ENCODE measurements at places on chromosomes 6 and 20. TPM values are rescaled to one million over a fixed set of nuclear protein-coding genes. Genes with fewer than 3 reads are reported as not detected.

The RIPOR2 gene
- total RNA-seq, result 48.4 TPM

DNA sequence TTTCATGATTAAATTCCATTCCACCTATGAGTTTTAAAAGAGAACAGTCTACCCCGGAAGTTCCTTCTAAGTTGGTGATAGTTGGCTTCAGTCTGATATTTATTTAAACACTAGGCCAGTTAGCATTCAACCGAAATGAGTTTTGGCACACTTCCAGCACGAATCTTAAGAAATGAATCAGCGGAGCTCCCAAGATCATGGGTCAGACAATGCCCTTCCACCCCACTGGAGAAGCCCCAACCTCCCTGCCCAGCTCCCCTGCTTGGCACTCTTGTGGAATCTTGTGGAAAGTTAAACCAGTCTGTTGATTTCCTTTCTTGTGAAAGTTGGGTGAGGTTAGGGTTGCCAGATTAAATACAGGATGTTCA, 64.3 kb downstream of the MKKS start:
- no peak overlapping the region for H3K4me3 ChIP-seq
- DNase-seq, result no peak
- no peaks in the 10 kb centered on the region for H3K27me3 ChIP-seq
- H3K27ac ChIP-seq, result no peak overlapping the region

- no peaks in the 10 kb centered on the region for H3K36me3 ChIP-seq
- peak within 1 kb of the TSS; percentile 54 for H3K27ac ChIP-seq
- peaks cover 4% of the 10 kb centered on the region for H3K4me1 ChIP-seq
- peak; percentile 26 for DNase-seq
- H3K27me3 ChIP-seq, result peaks cover 31% of the 10 kb centered on the region
These were observed at the start of gene SASH1 for GRCh38 chr6:148342350-148343046. TSS of gene SASH1 (plus strand) at chr6:148342838. CDS start at chr6:148343068, 230 bp downstream.

The NOTCH4 gene
- total RNA-seq, result 2.5 TPM

The CALHM5 gene
- 0.33 TPM for total RNA-seq

GRCh38 chr6:132128424-132128823, 177.3 kb upstream of the CCN2 start:
- H3K27me3 ChIP-seq, result no peaks in the 10 kb centered on the region
- H3K27ac ChIP-seq, result no peak overlapping the region
- no peaks in the 10 kb centered on the region for H3K4me1 ChIP-seq
- no peaks in the 10 kb centered on the region for H3K36me3 ChIP-seq
- H3K4me3 ChIP-seq, result no peak overlapping the region

The TUBB2B gene
- 6.8 TPM for total RNA-seq

- no peaks in the 10 kb centered on the region for H3K27me3 ChIP-seq
- H3K4me3 ChIP-seq, result no peak overlapping the region
- no peak for DNase-seq
- no peaks in the 10 kb centered on the region for H3K36me3 ChIP-seq
These were observed 734.8 kb downstream of the KIF16B start for GRCh38 chr20:15838466-15838865.

The CFB gene
- total RNA-seq, result 17.0 TPM

DNA sequence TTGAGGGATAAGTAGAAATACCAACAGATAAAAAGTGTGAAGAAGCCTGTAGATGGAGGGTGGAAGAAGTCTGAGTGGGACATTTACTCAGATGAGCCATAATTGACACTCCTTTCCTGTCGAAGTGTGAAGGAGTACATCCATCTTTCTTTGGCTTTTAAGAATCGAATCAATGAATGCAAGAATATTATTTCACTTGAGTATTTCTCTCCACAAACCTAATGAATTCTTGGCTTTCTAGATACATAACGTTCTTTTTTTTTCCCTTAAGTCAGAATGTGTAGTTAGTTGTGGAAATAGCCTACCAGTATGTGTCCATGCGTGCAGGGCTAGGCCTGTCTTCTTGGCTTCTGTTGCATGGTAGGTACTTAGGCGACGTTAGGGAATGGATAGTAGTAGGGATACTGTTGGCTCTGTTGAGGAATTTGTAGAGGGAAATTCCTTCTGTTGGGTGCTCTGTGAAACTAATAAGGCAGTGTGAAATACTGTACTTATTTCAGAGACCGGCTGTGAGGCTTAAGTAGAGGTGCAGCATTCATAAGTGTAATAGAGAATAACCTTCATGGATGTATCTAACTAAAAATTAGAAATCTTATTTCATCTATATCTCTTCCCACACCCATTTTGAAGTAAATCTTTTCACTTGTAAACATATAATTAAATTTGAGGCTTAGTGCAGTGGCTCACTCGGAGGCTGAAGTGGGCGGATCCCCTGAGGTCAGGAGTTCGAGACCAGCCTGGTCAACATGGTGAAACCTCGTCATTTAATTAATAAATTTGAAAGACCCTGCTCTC, 1.5 kb downstream of the RPS18 start:
- H3K36me3 ChIP-seq, result peaks cover 30% of the 10 kb centered on the region
- no peak for DNase-seq
- H3K4me1 ChIP-seq, result peaks cover 62% of the 10 kb centered on the region
- H3K4me3 ChIP-seq, result peak overlapping the region; percentile 90
- H3K27me3 ChIP-seq, result no peaks in the 10 kb centered on the region

DNA sequence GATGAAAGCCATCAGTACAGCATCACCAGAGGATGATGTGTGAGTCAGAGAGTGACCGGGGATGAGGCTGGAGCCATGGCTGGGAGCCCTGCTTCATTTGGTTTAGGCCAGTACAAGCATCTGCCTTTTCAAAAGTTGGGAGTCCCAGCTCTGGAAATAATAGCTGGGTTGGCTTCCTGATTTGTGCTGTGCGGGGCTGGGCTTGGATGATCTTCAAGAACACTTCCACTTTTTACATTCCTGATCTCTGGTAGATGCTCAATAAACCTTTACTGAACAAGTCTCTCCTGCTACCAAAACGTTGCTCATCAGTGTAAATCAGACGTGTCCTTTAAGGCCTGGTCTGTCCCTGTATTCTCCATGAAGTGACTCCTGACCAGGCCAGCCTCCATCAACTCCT, 44.1 kb upstream of the ADGRF4 start:
- no peaks in the 10 kb centered on the region for H3K4me1 ChIP-seq
- DNase-seq, result no peak
- H3K27ac ChIP-seq, result no peak overlapping the region
- no peaks in the 10 kb centered on the region for H3K27me3 ChIP-seq
- no peaks in the 10 kb centered on the region for H3K36me3 ChIP-seq
- no peak overlapping the region for H3K4me3 ChIP-seq

The GRM1 gene
- under 0.01 TPM for total RNA-seq

The BNIP5 gene
- 0.14 TPM for total RNA-seq

The BPIFB1 gene
- 0.24 TPM for total RNA-seq

The CRYBG1 gene
- 12.2 TPM for total RNA-seq

DNA sequence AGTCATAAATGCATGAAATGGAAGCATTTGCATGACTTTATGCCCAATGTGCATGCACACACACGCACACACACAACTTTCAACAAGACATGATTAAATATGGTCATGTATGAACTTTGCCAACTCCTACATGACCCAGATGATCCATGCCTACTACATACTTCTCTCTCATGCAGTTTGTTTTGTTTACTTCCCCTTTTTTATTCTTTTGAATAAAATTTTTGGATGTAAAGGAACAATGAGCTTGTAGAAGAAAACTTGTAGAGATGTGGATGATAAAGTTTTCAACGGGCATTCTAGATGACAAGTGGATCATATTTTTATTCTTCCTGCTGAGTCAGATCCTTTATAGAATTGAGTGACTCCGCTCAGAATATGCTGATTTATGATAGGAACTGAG, 50.8 kb upstream of the AIG1 start:
- H3K4me1 ChIP-seq, result no peaks in the 10 kb centered on the region
- no peak overlapping the region for H3K27ac ChIP-seq
- no peaks in the 10 kb centered on the region for H3K27me3 ChIP-seq
- no peak overlapping the region for H3K4me3 ChIP-seq
- DNase-seq, result no peak

The HS3ST5 gene
- total RNA-seq, result 0.05 TPM

DNA sequence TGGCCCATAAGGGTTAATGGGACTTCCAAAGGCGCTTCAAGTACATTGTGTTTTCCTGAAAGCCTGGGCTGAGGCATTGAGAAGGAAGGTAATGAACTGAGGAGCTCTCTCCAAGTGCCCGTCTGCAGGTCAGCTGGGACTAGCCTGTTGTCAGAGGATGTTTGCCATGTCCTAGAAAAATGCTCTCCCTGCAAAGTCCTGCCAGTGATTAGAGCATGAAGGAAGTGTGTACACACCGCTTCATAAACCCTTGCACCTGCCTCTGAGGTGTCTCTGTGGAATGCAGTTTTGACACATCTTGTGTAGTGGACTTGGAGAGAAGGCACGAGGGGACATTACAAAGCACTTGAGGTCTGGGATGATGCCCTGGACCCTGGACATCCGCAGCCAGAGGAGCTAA, 506.7 kb downstream of the KIF16B start:
- no peaks in the 10 kb centered on the region for H3K27me3 ChIP-seq
- no peaks in the 10 kb centered on the region for H3K4me1 ChIP-seq
- no peaks in the 10 kb centered on the region for H3K36me3 ChIP-seq
- DNase-seq, result no peak
- H3K27ac ChIP-seq, result no peak overlapping the region

- H3K4me1 ChIP-seq, result no peaks in the 10 kb centered on the region
- no peaks in the 10 kb centered on the region for H3K36me3 ChIP-seq
These were observed 32.5 kb downstream of the VSTM2L start for GRCh38 chr20:37935435-37935834.

DNA sequence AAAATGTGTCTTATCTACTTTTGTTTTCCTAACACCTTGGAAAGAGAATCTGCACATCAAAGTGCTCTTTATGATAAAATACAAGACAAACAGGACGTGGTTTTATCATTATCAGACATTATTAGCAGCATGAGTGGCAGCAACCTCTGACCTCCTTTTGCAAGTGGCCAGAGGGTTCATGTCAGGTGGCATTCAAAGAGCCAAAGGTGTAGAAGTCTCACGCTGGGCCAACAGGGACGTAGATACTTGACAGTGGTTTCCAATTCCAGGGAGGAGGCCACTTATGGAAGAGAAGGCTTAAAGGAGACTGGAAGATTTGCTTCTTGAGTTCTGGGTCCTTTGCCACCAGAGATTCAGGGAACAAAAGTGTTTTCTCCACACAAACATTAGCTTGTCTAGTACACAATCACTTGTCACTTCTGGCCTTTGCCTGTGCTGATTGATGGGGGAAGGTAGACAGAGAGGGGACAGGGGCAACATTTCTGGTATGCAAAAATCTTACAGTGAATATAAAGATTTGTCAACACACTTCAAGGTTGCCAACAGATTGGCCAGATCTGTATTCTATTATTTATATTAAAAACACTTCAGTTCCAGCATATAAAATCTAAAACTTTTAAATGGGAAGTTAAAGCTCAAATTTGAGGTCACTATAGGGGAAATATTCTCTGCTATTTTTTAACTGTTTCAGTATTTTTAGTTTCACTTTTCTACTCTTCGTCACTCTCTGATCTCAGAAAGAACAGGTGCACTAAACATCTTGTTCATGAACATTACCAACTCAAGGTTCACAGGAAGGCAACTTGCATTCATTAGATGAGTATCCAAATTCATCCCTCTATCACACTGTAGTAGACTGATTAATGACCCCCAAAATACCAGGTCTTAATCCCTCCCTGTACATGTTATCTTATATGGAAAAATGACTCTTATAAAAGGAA, 52.1 kb upstream of the FBXO30 start:
- H3K27ac ChIP-seq, result peak overlapping the region; percentile 88
- H3K27me3 ChIP-seq, result no peaks in the 10 kb centered on the region
- no peaks in the 10 kb centered on the region for H3K36me3 ChIP-seq
- H3K4me3 ChIP-seq, result no peak overlapping the region

The VWA7 gene
- 0.76 TPM for total RNA-seq

GRCh38 chr6:166366921-166367320, 15.8 kb downstream of the MPC1 start:
- no peaks in the 10 kb centered on the region for H3K27me3 ChIP-seq
- no peak overlapping the region for H3K27ac ChIP-seq
- no peak overlapping the region for H3K4me3 ChIP-seq
- peaks cover 23% of the 10 kb centered on the region for H3K36me3 ChIP-seq
- DNase-seq, result no peak

- H3K27me3 ChIP-seq, result no peaks in the 10 kb centered on the region
- no peak overlapping the region for H3K27ac ChIP-seq
- peaks cover 25% of the 10 kb centered on the region for H3K4me1 ChIP-seq
- H3K36me3 ChIP-seq, result peaks cover 10% of the 10 kb centered on the region
These were observed 41.0 kb downstream of the PLEKHG1 start for GRCh38 chr6:150640556-150641209.

GRCh38 chr6:36735110-36736071, 37.8 kb downstream of the RAB44 start:
- no peak overlapping the region for H3K27ac ChIP-seq
- peaks cover 10% of the 10 kb centered on the region for H3K27me3 ChIP-seq
- peaks cover 11% of the 10 kb centered on the region for H3K4me1 ChIP-seq
- DNase-seq, result peak; percentile 17

DNA sequence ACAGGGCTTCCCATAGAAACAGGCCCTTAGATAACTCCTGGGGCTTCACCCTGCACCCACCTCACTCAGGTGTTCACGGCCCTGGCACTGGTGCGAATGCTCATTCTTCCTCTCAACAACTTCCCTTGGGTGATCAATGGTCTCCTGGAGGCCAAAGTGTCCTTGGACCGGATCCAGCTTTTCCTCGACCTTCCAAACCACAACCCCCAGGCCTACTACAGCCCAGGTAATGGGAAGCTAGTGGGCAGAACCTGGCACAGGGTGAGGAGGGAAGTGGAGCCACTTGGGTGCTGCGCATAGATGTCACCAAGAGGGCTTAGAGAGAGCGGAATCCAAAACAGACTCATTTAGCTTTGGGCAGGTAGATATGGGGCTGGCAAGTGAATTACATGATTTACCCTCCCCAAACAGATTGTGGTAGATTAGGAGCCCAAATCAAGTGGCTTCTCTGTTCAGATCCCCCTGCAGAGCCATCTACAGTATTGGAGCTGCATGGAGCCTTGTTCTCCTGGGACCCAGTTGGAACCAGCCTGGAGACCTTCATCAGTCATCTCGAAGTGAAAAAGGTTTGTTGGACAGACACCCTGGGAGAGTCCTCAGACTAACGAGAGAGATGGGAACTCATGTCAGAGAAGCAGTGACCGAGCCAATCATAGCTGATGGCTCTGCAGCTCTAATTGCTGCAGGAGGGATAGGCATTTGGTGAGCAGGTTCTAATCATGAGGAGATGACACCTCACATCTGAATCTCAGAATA, 8.5 kb downstream of the ABCC10 start:
- no peak for DNase-seq
- no peak overlapping the region for H3K4me3 ChIP-seq
- H3K27ac ChIP-seq, result no peak overlapping the region
- H3K4me1 ChIP-seq, result peaks cover 2% of the 10 kb centered on the region
- H3K27me3 ChIP-seq, result no peaks in the 10 kb centered on the region

DNA sequence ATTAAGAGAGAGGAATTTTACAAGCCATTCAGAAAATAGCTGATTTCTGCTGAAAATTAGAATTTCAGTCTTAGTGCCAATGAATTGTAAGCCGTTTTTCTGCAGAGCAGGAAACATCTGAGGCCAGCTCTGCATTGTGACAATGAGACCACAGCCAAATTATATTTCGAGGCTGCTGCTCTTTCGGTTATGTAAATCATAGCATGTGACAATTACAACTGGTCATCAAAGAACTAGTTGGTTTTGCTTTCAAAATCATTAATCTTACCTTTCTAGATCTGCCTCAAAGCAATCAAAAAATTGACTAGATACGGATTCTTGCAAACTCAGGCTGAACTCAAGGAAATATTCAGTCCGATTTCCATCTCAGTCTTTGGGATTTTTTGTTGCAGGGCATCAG, 33.4 kb upstream of the INSM1 start:
- no peaks in the 10 kb centered on the region for H3K27me3 ChIP-seq
- H3K27ac ChIP-seq, result no peak overlapping the region
- H3K36me3 ChIP-seq, result no peaks in the 10 kb centered on the region
- DNase-seq, result no peak
- H3K4me1 ChIP-seq, result no peaks in the 10 kb centered on the region

The APCDD1L gene
- 0.05 TPM for total RNA-seq

GRCh38 chr20:51204794-51205193, 181.9 kb upstream of the KCNG1 start:
- H3K36me3 ChIP-seq, result no peaks in the 10 kb centered on the region
- H3K4me1 ChIP-seq, result no peaks in the 10 kb centered on the region
- no peak overlapping the region for H3K27ac ChIP-seq
- DNase-seq, result no peak

All from thymus (tissue), 14 donors.